ENCODE measurements at places on chromosomes 4 and X.

DNA sequence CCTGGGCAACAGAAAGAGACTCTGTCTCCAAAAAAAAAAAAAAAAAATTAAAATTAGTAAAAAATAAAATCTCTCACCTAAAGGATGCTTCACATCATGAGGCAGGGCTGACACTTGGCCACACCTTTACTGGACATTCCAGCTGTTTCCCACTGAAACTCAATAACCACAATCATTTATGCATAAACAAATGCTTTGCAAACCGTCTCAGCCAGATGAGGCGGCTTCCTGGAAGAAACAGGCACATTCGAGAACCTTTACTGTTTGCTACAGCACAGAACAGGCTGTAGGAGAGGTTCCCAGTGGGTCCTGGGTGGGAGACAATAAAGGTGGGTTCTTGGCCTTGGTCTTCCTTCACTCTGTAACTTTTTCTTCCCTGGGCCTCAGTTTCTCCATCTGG lies 10.9 kb upstream of the TBC1D14 start:
- no peak for DNase-seq

GRCh38 chrX:31423609-31424189 lies 351.9 kb upstream of the FTHL17 start:
- no peak for DNase-seq

GRCh38 chr4:124833831-124834505 lies 121.4 kb upstream of the ANKRD50 start:
- DNase-seq: no peak

- no peak for DNase-seq
These were observed 25.0 kb downstream of the BMPR1B start for GRCh38 chr4:94782707-94783106.

DNA sequence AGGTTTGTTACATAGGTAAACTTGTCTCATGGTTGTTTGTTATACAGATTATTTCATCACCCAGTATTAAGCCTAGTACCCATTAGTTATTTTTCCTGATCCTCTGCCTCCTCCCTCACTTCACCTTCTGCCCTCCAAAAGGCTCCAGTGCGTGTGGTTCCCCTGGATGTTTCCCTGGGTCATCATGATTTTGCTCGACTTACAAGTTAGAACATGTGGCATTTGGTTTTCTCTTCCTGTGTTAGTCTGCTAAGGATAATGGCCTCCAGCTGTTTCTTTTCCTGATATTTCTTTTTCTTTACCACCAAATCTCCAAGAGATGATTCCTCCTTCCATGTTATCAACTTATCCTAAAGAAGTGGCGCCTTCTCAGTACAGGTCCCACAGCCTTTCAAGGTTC lies 543.1 kb upstream of the ADGRL3 start:
- no peak for DNase-seq

GRCh38 chr4:20938204-20938603 lies 237.9 kb downstream of the PACRGL start:
- DNase-seq: no peak

GRCh38 chr4:114034189-114034588 lies 54.7 kb upstream of the ARSJ start:
- DNase-seq: no peak

DNA sequence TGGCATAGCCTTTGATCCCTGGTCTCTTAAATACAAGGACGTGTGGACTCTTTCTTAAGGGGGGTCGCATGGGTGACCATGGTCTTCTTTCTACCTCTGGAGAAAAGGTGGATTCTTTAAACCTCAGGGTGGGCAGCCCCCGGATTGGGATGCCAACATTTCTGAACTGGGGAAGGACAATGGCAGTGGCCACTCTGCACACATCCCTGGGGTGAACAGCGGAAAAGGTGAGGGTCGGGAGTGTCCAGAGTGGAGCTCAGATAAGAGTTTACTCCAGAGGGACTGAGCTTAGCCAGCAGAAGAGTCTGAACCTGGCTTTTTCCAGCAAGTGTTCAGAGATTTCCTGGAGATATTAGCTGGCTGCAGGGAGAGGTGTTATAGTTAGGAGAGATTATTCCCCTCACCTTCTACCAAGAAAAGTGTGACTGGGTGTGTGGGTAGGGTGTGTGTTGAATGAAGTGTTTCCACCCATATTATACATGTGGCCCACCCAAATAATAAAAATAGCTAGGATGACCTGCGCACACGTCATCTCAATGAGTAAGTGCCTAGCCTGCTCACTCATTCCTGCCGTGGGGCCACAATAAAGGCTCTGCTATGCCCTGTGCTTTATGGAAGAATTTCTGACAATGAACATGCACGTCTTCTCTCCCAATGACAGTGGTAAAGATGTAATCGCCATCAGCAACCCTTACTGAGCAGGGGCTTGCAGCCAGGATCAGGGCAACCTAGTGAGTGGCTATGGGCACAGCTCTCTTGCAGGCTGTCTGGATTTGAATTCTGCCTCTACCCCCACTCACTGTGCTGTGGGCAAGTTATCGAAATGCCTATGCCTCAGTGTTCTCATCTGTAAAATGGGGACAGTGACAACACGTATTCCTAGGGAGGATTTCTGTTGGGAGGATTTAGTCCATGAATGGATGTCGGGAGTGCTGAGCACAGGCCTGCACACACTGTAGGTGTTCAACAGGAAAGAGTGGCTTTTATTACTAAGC lies 76.6 kb downstream of the SLC2A9 start:
- no peak for DNase-seq

DNA sequence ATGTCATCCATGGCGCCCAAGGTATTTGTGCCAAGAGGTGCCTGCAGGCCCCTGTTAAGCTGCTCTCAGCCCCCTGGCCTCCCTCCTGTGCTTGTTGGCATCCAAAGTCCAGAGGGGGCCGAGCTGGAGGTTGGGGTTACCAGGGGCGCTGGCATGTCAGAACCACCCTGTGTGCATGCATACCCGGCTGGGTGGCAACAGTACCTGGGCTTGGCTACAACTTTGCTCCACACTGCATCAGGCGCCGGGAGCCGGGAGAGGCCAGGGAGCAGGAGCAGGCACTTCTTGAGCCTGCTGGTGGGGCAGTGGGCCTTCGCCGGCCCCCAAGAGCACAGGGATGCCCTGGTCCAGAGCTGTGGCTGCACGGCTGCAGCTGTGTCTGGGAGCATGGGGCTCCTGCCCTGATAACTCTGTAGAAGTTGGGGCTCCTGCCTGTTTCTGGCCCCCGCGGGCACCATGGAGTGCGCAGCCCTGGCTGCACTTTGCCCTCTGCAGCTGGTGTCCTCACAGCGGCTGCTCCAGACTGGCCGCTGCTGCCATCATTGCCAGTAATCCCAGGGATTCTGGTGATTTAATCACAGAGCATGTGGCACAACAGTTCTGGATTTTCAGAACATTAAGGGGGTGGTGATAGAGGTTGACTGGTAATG lies 130.3 kb downstream of the ARHGAP10 start:
- no peak for DNase-seq

GRCh38 chrX:131734621-131735020 lies 190.7 kb downstream of the OR13H1 start:
- DNase-seq: no peak

- DNase-seq: no peak
These were observed 211.1 kb downstream of the GLUD2 start for GRCh38 chrX:121258545-121258944.

- DNase-seq: no peak
These were observed 141.8 kb upstream of the MSX1 start for GRCh38 chr4:4717692-4718091.

DNA sequence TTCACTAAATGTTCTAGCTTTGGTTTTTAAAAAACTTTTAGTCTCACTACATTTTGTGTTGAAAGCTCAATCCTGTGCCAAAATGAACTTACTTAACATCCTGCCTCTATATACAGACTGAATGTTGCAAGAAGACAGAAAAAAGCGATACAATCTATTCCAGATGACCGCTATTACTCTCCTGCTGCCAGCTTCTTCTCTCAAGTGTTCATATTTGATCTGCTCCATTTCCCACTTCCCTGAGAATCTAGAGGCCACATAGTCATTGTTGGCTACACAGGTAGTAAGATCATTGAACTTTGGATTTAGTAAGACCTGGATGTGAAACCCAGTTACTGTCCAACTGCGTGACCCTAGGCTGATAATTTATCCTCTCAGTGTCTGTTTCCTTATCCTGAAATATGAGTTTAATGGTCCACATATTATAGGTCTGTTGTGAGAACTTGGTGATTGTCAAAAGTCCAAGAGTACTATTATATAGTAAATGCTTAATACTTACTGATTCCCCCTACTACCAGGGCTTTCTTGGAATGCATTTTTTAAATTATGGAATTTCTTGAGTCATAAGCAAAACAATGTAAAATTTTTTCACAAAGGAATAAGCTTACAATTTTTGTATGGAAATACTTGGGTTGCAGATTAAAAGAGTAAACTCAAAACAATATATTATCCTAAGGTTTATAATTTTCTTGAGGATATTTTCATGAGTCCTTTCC lies 976.8 kb upstream of the ADGRL3 start:
- no peak for DNase-seq

DNA sequence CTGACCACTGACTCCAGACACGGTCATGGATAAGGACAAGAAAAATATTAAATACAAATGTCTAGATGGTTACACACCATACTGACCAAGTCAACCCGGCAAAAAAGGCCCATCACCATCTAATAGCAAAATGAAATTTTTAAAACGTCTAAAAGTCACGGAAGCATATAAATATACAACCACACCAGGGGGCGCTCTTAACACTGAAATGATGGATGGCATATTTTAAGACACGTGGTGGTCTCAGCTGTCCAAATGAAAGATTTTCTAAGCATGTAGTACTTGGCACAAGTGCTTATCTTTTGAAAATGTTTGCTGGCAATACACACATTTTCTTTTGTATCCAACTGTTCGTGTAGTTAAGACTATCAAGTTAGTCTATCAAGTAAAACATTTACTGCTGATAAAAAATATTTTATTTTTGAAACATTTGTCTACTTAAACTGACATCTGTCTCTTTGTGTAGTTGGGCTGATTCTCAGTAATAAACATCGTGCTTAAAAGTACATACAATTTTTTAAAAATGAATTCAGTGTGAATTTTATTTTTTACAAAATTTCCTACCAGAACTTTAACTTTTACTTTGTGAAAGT lies 64.6 kb downstream of the COX7B2 start:
- DNase-seq: no peak

GRCh38 chr4:1403591-1404572 lies 2.4 kb downstream of the NKX1-1 start:
- DNase-seq: no peak

DNA sequence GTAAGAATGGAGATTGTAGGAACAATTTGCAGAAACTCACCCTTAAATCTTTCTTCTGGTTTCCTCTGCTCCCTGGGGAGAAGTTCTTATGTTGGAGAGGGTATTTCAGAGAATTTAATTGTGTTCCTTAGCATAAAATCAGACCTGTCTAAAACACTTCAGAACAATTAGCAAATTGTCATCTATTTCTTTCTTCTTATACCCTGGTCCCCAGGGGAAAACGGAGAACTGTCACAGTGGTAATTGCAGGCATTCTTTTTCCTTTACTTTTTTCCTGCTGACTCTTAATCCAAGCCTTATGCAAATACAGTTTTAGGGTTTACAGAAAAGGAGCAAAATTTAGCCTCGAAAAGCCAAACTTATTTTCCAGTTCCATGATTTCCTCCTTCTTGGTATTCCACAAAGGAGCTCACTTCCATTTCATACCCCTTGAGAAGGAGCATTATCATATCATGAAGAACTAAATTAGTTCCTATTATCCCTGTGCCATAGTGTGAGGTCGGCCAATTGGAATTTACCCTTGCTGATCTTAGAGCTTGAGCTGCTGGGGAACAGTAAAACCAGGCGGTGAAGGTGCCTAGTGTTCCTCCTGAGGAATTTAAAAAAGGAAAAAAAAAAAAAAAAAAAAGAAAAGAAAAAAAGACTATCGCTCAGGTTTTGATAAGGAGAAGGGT lies 173.8 kb downstream of the IL15 start:
- no peak for DNase-seq
